ENCODE measurements at places on chromosomes 11 and 22.

DNA sequence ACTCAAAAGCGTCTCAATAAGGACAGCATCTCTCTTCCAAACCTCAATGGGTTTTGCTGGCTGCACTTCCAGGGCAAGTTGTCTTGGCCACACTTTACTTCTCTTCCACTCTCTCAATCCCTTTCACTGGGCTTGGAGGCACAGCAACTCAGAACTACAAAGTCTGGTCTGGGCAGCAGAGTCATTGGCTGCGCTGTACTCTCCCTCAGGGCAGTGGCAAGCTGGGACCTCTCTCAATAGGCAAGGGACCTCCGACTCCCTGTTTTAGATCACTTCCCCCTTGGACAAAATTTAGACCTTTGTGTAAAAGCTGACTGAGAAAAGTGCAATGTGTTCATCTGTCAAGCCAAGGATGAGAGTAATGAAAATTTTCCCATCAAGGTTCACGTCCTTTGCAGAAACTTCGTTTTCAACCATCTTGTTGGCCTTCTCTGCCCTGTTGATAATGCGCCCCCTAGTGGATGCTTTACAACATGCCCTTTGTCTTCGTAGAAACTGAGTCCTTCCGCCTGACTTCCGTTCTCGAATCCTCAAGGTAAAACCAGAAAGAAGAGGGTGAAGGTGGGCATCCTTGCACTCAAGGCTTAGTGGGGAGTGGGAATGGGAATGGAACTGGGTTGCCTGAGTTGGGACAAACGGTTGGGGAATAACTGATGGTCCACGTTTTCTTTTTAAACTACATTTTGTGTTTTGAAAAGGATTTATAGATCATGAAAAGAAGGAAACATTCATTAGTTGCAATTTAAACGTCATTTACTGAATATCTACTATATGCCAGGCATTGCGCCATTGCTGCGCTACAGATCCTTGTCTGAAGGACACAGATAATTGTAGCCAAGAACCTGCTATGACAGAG lies 99.1 kb downstream of the CD44 start:
- DNase-seq, result no peak

GRCh38 chr11:3021125-3021524 lies 29.0 kb upstream of the NAP1L4 start:
- DNase-seq, result no peak

DNA sequence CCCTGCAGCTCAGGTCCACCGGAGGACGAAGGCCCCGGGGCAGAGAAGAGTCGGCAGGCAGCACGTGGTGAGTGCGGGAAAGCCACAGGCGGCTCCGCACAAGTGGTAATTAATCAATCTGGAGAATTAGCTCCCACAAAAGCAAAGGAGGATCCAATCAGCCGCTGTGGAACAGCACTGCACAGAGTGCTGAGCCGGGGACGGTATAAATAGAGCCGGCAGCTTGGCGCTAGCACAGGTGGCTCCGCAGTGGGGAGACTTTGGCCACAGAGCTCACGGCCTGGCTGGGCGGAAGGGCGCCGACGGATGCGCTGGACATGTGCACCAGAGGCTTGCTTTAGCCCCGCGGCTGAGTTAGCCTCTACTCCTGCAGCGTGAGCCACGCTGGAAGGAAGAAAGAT lies 48.9 kb downstream of the IGSF9B start:
- DNase-seq, result no peak

- DNase-seq, result no peak
Observed at GRCh38 chr11:33536178-33536577, 164.4 kb downstream of the C11orf91 start.

Data from stimulated activated CD4-positive, alpha-beta T cell treated with anti-CD3 and anti-CD28 coated beads, Interleukin-1b, Interleukin-23, amount 100 ng/mL, for 1 hour (primary cell).